ENCODE measurements at places on chromosomes 3 and 15.

DNA sequence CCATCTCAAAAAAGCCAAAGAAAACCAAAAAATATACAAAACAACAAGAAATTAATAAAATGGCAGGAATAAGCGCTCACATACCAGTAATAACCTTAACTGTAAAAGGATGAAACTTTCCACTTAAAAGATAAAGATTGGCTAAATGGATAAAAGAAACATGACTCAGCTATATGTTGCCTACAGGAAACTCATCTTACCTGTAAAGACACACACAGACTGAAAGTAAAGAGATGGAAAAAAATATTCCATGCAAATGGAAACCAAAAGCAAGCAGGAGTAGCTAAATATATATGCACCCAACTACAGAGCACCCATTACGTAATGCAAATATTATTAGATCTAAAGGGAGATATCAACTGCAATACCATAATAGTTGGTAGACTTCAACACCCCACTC, 49.7 kb downstream of the ADAM10 start:
- no peak for DNase-seq

DNA sequence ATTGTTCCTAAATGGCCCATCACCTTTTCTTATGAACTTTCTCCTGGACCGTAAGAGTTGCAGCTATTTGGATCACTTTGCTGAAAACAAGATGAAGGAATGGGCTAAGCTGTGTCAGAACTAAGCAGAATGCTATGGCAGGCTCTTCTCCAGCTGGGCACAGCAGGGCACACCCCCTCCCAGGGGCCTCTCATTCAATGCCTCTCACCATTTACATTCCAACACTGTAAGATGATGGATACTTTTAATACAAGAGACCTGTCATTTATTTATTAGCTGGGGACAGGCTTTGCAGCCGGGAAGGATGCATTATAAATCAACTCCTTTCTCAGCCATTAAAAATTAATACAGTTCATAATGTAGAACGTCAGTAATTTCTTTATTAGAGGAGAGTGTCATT, 240.1 kb downstream of the NTRK3 start:
- no peak for DNase-seq

GRCh38 chr3:82891028-82891427, 1129.6 kb upstream of the GBE1 start:
- DNase-seq = no peak

DNA sequence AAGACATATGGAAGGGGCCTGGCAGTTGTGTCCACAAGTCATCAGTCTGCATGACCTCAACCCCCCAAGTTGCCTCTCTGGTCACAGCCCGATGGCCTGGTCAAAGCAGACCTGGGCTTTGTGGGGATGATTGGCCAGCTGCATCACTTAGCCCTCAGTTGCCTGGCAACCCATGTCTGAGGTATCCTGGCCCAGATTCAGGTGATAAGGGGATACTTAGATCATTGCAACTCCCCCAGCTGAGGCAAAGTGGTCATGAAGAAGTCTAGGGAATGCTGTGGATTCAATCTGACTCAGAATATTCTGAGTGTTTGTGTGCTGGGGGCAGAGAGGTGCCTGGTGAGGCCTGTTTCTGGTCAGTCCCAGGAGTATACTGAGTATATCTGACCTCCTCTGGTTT, 5.0 kb downstream of the GPR156 start:
- no peak for DNase-seq

- no peak for DNase-seq
Observed at GRCh38 chr3:177787279-177788041, 590.2 kb upstream of the TBL1XR1 start.

Measured in AG20443 (cell line).